ENCODE measurements at places on chromosomes 1 and 21.

- peak; percentile 73 for DNase-seq
Measured at GRCh38 chr1:151968058-151968457, 25.6 kb downstream of the S100A10 start.

DNA sequence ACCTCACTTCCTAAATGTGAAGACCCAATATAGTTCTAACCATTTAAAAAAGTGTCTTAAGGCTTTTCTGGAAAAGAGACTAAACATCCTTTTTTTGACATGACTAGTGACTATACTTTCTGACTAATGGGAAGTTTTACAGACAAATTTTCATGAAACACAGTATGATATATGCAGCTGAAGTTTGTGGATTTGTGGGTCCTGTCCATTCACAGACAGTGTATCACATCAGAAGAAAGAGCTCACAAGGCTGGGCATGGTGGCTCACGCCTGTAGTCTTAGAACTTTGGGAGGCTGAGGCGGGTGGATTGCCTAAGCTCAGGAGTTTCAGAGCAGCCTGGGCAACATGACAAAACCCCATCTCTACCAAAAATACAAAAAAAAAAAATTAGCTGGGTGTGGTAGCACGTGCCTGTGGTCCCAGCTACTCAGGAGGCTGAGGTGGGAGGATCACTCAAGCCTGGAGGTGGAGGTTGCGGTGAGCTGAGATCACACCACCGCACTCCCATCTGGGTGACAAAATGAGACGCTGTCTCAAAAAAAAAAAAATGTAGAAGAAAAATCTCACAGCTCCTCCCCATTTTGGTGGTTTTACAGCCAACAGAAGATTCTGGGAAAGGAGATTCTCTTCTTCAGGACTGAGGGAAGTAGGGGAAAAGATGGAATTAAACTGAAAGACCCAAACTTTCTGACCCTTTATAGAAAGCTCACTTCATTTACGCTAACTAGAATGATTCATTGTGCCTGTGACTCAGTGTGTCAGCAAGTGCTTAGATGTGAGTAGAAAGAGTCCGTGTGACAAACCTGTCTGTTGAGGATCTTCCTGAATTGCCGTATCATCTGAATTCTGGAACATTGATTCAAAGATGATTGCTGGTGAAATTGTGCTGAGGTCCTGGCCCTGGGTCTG, 15.2 kb upstream of the YRDC start:
- peak; percentile 59 for DNase-seq

GRCh38 chr1:209434631-209435217, 148.8 kb upstream of the CAMK1G start:
- DNase-seq: no peak

DNA sequence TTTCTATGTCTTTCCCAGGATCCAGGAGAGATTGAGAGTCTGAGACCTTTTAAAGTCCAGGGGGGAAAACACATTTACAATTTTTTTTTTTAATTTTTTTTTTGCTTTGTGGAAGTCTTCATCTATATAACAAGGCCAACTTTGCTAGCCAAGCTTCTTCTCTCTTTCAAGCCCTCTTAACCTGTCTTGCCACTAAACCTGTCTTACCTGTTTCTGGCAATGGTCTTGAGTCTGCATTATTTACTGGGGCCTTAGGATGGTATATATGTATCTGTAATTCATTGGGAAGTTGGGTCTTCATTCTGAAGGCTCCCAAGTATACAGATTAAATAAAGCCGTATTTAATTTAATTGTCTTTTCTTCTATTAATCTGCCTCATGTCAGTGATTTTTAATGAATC, 750.9 kb upstream of the B3GALT2 start:
- no peak for DNase-seq

DNA sequence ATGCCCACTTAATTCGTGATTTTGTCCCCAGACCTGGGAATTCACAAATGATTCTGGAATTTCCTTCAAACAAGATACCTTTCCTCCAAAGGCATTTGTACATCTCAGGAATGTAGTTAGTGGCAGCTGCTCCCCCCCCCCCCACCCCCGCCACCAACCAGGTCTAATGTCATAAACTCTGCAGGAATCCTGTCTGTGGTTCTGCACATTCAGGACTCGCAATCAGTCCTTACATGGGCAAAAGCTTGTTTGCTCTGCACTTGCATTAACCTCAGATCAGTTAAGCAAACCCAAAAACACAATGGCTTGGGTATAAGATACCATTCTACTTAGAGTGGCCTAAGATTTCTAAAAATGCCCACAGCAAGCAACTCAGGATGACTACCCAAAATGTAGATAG, 143.8 kb downstream of the TGFB2 start:
- DNase-seq: peak; percentile 52

DNA sequence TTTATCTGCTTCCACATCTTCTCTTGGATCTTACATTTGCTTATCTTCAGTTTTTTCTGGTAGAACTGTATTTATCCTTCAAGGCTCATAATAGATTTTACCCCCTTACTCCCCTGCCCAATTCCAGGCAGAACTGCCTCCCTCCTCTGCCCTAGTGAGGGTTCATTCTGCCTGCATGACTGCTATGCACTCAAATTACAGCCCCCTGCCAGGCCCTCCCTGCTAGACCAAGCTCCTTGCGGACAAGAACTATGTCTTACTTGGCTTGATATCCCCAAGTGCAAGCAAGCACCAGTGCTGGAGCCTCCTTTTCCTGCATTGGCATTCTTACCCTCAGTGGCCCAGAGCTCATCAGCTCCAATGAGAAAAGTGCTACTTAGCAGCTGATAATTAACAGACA, 18.1 kb downstream of the MAPKAPK2 start:
- DNase-seq: no peak

DNA sequence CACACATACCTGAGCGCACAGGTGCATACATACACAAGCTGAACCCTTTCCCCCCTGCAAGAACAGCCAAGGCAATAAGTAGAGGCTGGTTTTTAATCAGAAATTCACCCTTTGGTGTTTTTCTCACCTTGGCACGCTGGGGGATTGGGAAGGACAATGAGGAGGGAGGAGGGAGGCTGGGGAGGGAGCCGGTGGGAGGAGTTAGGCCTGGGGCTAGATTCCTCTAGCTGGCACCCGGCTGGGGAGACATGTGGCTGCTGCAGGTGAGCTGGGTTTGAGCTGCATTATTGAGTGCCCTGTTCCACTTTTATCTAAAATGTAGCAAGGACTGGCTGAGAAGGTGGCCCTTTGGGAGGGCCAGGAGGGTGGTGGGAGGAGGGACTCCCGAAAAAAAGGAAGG, 97.8 kb upstream of the CSF3R start:
- no peak for DNase-seq

DNA sequence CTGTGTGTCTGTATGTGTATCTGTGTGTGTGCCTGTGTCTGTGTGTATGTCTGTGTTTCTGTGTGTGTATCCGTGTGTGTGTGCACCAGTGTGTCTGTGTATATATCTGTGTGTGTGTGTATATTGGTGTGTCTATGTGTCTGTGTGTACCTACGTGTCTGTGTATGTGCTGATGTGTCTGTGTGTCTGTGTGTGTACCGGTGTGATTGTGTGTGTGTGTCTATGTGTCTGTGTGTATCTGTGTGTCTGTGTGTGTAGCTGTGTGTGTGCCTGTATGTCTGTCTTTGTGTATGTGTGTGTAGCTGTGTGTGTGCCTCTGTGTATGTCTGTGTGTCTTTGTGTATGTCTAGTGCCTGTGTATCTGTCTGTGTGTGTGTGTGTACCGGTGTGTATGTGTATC, 32.0 kb downstream of the CAMK2N1 start:
- DNase-seq: no peak

GRCh38 chr1:161099090-161099802, 1.1 kb downstream of the KLHDC9 start:
- DNase-seq: no peak

DNA sequence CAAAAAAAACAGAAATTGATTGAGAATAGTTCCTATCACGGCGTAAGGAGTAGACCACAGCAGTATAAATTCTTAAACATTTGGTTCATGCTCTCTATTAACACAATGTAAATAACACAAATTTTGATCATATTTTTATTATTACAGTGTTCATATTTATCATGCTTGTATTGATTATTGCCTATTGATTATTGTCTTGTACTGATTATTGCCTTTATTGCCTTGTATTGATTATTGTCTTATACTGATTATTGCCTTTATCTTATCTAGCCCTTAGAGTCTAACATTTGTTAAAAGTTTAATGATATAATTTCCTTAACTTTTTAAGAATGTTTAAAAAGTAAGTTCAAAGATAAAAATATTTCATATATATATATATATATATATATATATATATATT, 460.7 kb downstream of the KCNT2 start:
- no peak for DNase-seq

DNA sequence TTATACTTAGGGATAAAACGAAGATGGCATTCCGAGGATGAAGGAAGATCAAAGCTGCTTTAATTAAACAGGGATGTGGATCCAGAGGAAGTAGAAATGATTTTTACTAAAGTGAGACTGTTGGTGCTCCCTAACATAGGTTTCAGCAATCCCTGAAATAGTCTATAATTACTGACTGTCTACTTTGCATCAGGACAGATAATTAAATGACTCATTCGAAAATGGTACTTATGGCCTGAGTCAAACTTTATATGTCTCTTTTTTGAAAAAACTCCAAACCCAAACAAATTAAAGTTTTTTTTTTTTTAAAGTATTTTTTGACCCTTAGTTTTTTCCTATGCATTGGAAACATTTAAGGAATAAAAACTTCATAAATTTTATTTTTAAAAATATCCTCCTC, 90.3 kb downstream of the LYST start:
- peak; percentile 15 for DNase-seq

DNA sequence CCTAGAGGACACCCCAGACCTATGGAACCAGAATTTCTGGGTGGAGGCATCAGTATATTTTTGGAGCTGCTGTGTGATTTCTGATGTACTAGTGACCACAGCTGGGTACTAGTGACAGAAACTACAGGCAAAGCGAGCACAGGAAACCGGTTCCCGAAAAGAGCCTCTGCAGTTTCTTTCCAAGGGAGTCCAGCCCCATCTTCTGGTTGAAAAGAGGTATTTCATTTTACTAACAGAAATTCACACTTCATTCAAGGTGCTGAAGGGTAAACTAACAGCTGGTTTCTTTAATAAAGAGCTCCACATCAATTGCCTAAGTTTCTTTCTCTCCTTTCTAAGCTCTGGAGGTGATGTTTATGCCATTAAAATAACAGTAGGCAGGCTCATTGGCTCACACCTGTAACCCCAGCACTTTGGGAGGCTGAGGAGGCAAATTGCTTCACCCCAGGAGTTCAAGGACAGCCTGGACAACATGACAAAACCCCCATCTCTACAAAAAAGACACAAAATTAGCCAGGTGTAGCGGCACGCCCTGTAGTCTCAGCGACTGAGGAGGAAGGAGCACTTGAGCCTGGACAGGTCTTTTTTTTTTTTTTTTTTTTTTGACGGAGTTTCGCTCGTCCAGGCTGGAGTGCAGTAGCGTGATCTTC, 22.0 kb downstream of the THAP3 start:
- DNase-seq: peak; percentile 62

GRCh38 chr1:219331424-219331823, 157.7 kb downstream of the LYPLAL1 start:
- DNase-seq: no peak

DNA sequence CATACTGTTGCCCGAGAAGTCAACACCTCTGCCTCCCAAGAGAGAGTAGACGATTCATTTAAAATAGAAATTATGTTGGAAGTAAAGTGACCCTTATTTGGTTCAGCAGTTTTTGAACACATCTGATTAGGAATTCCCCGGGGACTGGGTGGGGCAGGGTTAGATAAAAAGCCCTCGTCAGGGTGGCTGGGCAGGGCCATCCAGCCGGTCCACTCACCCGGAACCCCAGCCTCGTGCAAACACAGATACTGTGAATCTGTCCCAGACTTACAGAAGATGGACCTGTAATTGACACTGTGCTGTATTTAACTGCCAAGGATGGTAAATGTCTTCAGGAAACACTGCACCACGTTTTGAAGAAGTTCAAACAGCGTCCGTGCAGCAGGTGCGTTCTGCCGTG, 63.7 kb downstream of the PRDM16 start:
- DNase-seq: no peak

DNA sequence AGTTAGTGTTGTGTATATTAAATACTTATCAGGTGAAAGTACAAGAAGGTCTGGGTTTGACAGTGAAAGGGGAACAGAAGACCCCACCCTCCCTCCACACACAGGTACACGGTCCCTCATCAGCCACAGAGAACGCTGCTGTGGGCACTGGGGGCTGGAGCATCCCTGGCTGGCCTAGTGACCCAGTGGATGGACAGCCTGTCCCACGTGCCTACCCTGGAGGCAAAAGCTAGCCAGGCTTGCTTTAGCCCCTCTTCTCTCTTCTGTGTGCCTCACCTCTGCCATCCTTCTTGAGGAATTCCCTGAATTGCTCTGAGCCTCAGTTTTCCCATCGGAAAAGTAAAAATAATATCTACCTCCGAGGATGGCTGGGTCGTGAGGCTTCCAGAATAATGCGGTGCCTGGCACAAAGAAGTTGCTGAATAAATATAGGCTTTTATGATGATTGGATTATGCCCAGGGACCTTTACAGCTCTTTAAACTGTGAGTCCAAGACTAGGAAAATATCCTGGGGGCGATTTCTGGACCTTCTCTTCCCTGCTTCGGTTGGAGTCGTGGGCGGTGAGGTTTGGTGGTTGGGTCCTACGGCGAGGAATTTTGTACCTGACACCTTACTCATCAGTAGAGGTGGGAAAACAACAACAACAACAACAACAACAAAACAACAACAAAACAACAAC, 918 bp downstream of the IFNLR1 start:
- DNase-seq: no peak

DNA sequence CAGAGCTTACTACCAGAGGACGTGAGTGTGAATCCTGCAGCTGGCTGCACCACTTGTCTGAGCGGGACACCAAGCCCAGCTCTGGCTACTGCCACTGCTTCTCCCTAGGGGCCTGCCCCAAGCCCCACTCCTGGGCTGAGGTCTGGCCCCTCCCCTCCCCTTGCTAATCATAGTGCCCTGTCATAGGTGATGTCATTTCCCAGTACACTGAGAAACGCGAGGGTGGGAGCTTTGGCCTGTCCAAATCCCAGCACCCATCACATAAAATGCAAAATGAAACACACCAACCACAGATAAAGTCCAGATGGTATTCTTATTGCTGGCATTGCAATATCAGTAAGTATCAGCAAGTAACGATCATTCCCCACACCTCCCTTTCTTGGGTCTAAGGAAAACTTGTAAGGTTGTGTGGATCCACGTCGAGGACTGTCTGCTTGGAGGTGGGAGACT, 77.7 kb downstream of the TOMM20 start:
- DNase-seq: peak; percentile 34

DNA sequence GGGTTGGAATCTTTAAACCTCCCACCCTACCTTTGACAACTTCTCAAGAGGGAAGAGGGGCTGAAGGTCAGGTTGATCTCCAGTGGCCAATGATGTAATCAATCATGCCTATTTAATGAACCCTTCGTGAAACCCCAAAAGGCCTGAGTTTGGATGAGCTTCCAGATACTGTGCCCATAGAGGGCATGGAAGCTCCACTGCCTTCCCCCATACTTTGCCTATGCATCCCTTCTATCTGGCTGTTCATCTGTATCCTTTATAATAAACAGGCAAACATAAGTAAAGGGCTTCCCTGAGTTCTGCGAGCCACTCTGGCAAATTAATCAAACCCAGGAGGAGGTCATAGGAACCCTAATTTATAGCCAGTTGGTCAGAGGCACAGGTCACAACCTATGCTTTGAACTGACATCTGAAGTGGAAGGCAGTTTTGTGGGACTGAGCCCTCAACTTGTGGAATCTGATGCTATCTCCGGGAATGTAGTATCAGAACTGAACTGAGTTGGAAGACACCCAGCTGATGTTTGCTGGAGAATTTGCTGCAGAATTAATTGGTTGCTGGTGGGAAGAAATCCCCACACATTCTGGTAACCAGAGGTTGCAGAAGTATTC, 24.8 kb downstream of the S100A10 start:
- DNase-seq: no peak

All from ELR (cell line).